ENCODE measurements at places on chromosomes 5 and 9.

- no peak for DNase-seq
Measured at GRCh38 chr5:133644000-133644865, 31.9 kb upstream of the FSTL4 start.

DNA sequence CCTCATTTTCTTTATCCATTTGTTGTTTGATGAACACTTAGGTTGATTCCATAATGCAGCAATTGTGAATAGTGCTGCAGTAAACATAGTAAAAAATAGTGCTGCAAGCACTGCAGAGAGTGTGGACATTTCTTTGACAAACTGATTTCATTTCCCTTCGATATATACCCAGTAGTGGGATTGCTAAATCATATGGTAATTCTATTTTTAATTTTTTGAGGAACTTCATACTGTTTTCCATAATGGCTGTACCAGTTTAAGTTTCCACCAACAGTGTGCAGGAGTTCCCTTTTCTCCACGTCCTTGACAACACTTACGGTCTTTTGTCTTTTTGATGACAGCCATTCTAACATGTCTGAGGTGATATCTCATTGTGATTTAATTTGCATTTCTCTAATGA lies 138.2 kb upstream of the PLPPR1 start:
- no peak for DNase-seq

GRCh38 chr5:124511791-124512190 lies 234.6 kb downstream of the ZNF608 start:
- no peak for DNase-seq

DNA sequence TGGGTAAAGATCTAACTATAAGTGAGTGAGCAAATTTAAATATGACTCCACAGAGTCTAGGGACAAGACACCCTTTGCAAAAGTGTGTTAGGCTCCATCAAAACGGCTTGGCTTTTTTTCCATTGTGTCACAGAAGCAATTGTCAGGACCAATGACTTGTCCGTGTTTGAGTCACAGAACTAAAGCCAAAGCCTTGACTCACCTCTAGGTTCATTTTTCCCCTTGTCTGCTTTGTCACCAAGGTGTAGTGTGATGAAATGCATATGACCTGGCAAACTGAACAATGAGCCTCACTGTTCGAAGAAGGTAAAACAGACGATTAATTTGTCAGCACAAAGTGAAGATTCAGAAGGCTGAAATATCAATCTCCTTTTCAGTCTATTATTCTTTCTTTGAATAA lies 331.0 kb downstream of the GLIS3 start:
- DNase-seq, result no peak

- no peak for DNase-seq
Measured at GRCh38 chr5:154242442-154242841, 51.9 kb downstream of the GALNT10 start.

GRCh38 chr5:54251981-54252380 lies 58.4 kb downstream of the ARL15 start:
- DNase-seq, result no peak

- DNase-seq, result no peak
Measured at GRCh38 chr9:127853312-127854183, 910 bp downstream of the ENG start.

DNA sequence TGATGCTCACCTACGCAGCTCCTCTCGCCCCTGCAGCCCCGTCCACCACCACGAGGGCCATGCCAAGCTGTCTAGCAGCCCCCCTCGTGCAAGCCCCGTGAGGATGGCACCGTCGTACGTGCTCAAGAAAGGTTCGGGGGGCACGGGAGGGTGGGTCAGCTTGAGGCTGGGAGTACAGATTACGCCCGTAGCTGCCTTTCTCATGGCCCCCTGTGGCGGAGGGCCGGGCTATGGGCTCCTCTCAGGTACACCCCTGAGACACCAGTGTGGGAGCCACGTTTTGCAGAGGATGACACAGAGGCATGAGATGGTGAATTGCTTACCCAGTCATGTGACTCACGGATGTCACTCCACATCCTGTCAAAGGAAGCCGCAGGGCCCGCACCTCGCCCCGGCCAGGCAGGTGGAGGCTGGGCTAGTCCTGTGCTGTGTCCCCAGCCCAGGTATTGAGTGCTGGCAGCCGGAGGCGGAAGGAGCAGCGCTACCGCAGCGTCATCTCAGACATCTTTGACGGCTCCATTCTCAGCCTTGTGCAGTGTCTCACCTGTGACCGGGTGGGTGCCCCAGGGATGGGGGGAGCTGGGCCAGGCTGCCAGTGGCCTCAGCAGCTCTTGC lies 33.7 kb downstream of the USP20 start:
- peak; percentile 90 for DNase-seq

- DNase-seq, result no peak
Measured at GRCh38 chr9:126417043-126417442, 90.4 kb downstream of the MVB12B start.

- DNase-seq, result no peak
Measured at GRCh38 chr9:124436320-124436719, 13.9 kb upstream of the ADGRD2 start.

GRCh38 chr9:4615251-4615650 lies 46.8 kb upstream of the PLPP6 start:
- DNase-seq, result no peak

DNA sequence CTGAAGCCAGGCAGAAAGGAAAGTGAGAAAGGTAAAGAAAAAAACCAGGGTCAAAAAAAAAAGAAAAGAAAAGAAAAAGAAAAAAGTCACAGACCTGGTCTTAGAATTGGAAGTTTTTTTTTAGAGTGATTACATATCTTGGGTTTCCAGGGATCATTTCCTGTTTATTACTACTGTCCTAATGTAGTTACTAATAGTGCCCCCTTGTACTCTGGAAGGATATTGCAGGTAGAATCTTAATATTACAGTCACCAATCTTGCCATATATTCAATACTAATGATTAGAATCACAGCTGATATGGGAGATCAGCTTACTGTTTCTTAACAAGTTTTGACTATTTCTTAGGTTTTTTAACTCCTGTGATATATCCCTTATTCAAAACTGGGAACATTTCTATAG lies 543.2 kb upstream of the CDH6 start:
- DNase-seq, result no peak

DNA sequence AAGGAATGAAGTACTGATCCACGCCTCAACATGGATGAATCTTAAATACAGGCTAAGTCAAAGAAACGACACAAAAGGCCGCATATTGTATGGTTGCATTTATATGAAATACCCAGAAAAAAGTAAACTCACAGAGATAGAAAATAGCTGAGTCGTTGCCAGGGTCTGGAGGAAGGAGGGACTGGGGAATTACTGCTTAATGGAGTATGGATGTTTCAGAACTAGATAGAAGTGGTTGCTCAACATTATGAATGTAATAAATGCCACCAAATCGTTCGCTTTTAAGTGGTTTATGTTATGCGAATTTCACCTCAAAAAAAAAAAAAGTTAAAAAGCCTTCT lies 784 bp upstream of the MSANTD3 start:
- DNase-seq, result no peak
